ENCODE measurements at places on chromosomes 3 and 15.

GRCh38 chr15:74585191-74585590 lies 30.4 kb upstream of the CLK3 start:
- no peak for ATAC-seq

GRCh38 chr3:30344288-30344687 lies 262.1 kb upstream of the TGFBR2 start:
- no peak for ATAC-seq

DNA sequence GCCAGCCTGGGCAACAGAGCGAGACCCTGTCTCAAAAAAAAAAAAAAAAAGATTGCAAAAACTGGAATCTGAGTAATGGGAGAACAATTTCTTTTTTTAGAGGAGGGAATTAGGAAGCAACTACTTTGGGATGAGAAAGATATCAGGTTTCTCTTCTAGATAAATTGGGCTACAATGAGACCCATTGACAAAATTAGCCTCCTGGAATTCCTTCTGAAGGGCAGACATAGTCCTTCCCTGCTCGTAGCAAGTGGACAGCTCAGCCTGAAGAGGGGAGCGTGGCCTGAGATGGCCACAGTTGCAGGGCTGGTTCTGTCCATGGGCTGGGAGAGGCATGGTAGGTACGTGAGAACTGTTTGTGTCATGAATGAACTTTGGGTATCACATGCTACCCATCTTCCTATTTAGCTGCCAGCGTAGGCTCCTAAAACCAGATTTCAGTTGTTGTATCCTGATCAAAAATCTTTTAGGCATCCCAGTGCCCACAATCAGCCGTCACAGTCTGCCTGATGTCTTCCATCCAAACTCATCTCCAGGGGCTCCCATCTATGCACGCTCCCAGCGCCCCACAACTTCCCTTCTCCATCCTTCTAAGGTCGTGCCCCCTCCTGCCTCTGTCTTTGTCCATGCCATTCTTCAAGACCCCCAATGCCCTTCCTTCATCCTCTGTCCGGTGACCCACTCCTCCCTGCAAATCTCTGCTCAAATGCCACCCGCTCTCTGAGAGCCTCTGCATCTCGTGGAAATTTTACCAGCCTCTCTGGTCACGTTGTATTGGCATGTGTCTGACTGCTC lies 92.0 kb upstream of the NR2E3 start:
- no peak for ATAC-seq

DNA sequence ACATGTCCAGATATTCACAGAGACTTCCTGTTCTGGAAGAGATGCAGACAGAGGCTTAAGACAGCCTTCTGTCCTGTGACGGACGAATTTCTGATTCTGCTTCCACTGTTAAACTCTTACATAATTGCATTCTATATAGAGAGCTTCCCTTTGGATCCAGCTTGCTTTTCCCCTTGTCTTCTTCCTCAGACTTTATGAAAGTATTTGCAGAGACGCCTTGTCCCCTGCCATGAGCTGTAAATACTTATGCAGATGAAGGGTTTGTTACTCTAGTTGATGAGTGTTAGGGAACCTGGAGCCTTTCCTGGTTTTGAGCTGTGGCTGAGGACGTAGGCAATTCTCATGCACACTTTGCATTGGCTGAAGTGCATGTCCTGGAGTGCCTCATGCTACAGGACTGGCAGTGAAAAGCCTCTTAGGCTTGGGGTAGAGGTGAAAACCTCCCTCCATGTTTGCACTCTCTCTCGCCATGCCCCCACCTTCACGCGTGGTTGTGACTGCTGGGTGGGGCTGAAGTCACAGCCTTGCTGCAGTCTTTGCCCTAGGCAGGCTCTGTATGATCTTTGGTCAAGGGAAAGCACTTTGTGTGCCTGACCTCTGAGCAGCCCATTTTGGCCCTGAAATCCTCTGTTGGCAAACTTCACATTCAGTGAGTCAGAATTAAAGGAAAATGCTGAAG lies 286.6 kb downstream of the PTPRG start:
- ATAC-seq = no peak

DNA sequence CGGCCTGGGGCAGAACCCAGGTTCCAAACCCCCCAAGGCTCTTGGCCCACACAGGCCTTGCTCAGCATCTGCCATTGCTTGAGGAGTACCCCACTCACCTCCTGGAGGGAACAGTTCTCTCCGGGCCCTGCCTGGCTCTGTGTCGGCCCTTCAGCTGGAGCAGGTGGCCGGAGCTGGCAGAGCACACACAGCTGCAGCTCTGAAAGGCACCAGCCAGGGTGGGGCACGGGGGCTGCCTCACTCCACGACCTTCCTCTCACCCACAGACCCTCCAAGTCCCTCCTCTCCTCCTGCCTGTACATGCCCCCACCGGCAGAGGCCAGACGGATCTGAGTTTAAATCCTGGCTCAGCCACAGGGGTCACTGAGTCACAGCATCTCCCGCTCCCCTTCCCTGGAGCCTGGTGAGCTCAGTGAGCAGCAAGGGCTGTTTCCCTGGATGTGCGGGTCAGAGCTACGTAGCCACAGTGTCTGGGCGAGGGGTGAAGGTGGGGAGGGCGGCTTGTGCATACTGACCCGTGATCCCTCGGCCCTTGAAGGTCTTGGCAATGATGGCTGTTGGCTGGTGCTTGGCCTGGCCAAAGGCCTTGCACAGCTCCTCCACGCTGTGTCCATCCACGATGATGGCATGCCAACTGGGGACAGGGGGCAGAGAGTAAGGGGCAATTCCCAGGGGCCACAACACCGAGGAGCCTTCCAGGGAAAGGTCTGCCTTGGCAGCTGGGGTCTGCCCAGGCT lies 23.0 kb downstream of the TKT start:
- ATAC-seq = no peak

GRCh38 chr3:49260806-49261324 lies 16.2 kb downstream of the C3orf62 start:
- no peak for ATAC-seq

- ATAC-seq = no peak
Observed at GRCh38 chr3:107208100-107208499, 169.1 kb upstream of the CCDC54 start.

DNA sequence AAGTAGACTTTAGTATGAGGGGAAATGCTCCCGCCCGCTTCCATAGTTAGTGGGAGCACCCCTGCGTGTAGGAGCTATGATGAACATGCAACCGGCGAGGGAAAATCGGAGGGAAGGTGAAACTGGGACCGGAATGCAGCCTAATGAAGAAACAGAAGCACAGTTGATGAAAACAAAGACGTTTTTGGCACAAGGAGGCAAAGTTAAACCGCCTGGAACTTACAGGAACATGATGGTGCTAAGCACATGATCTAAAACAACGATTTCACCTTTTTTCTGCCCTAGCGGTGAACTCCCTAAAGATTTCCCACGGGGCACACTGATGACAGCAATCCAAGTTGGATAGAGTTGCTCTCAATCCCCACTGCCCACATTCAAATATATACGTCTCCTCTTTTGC lies 49.4 kb upstream of the SPATA12 start:
- ATAC-seq = no peak

DNA sequence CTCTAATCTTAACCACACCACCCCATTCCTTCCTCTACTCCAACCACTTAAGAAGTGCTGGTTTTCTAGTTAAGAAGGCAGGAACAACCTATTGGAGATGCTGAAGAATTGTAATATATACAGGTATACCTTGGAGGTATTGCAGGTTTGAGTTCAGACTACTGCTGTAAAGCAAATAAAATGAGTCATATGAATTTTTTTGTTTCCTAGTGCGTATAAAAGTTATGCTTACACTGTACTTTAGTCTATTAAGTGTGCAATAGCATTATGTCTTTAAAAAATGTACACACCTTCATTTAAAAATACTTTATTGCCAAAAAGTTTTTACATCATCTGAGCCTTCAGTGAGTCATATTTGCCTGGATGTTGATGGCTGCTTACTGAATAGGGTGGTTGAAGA lies 22.5 kb downstream of the TOPAZ1 start:
- ATAC-seq = no peak

GRCh38 chr3:13199899-13200451 lies 126.7 kb upstream of the IQSEC1 start:
- no peak for ATAC-seq

DNA sequence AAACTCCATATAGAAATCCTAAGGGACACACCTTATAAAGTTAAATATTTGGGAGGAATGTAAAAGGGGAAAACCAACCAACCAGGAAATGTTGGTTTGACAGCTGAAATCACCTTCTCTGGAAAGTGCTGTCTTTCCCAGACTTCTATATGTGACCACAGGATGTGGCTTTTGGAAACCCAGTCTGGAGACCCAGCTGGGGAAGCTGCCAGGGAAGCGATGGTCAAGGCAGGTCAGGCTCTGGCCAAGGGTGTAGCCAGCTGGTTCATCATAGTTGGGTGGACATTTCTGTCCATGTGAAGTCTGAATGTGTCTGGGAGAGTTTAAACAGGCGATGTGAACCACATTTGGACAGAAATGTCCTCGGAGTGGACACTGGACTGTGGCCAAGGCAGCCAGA lies 73.9 kb downstream of the ARNT2 start:
- no peak for ATAC-seq

- no peak for ATAC-seq
Observed at GRCh38 chr3:105195260-105195659, 171.4 kb upstream of the ALCAM start.

- no peak for ATAC-seq
Observed at GRCh38 chr3:158773845-158774830, 27.7 kb upstream of the MFSD1 start.

Measured in stimulated activated memory B cell treated with anti-CD40 and anti-IgM and Interleukin-4, amounts not matched to agents 10 μg/mL and 1 μg/mL and 100 μg/mL, for 72 hours (primary cell).